RWPE1 (cell line): ENCODE measurements at places on chromosomes 7 and 10.

DNA sequence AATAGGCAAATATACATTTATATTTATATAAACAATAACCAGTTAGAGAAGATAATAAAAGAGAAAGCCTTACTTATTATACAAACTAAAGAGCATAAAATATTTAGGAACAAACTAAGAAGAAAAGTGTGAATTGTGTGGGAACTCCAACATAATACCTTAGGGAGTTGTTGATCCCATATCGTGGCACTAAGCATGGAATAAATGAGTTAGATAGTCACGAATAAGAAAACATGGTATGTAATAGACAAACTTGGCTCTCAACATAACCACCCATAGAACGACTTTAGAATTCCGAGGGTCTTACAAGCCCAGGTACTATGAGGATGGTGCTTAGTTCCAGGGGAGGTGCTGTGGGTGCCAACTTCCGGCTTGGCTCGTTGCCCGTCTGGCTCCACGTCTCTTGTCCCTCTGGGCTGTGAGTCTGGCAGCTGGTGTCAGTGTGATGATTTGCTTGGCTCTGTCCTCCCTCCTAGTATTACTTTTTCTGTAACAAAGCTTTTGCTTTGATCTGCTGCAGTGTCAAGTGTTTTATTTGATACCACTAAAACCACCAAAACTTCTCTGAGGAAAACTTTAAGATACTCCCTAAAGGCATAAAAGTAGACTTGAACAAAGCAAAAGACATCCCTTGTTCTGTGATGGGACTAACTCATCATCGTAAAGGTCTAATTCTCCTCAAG is 9.5 kb upstream of the RBM20 start:
- no peak for DNase-seq

GRCh38 chr7:30842542-30843451 is 68.9 kb upstream of the AQP1 start:
- no peak for DNase-seq

DNA sequence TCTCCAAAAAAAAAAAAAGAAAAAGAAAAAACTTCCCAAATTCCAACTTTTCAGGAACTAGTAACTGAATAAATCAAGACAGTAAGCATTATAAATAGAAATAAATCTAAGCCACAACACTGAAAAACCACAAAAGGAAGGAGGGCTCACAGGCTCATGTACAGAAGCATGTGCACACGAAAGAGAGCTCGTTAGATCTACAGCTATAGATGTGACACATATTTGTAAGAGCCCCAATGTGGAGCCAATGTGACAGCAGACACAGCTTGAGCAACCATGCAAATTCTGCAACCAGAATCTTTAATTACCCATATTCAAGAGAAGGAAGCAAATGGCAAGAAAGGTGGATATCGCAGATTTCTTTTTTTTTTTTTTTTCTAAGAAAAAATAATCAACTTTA is 94.7 kb downstream of the SORBS1 start:
- DNase-seq = no peak

GRCh38 chr10:128281343-128281742 is 155.1 kb upstream of the MKI67 start:
- no peak for DNase-seq

- DNase-seq = no peak
Observed at GRCh38 chr10:123855008-123855684, 36.5 kb downstream of the CPXM2 start.

DNA sequence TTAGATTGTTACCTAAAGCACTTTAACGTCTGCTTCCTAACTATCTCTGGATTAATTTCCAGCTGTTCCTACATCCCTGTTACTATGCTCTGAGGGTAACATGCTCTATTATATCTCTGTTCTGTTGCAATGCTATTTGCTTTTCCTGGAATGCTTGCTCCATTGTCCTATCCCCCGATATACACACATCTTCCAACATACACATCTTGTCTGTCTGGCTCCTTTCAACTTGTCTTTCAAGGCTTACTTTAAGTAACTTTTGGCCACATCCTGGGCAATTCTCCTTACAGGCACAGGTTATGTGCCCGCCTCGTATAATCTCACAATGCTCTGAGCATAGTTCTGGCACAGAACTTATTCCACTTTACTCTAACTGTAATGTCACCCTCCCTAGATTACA is 96.2 kb downstream of the CDK6 start:
- no peak for DNase-seq

- no peak for DNase-seq
Observed at GRCh38 chr10:27535317-27535716, 31.2 kb downstream of the RAB18 start.

GRCh38 chr7:13992596-13992964 is 3.1 kb upstream of the ETV1 start:
- no peak for DNase-seq

DNA sequence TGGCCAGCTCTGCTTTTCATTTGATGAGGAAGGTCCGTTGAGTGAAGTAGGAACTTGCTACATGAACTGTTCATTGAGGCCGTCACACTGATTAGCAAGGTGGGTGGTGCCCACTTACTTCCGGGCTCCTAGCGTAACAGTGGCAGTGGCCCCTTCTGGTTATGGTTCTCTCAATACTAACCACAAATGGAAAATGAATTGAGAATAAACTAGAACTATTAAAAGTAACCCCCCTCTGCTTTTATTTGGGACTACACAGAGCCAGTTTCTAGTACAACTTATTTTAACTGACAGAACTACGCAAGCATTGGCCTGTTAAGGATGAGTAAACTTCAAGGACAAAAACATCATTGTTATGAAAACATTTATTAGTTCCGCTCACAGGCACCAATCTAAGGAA is 519.1 kb downstream of the INHBA start:
- DNase-seq = no peak

DNA sequence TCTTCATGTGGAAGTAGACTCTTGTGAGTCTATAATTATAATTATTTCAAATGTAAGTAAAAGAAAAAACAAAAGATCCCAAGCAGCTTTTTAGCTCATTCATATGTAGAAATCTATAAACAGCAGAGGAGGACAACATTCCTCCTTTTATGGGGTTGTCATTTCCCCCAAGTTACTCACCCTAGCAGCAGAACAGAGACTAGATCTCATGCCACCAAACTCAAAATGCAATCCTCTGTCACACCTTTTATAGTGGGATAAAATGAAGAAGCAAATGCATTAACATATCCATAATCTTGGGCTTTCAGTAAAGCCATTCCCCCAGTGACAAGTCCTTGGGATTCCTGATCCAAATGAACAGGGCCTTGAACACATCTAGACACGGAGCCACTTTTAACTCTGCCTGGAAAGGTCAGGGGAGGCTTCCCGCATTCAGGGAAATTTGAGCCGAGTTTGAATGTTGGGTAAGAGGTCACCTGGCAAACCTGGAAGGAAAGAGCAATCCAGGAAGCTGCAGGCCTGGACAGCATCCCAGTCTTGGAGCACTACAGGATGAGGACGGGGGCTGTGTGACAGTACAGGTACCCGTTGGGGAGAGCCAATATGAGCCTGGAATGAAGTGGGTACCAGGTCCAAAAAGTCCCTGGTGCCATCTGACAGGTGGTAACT is 76.4 kb downstream of the DOCK4 start:
- peak; percentile 32 for DNase-seq

DNA sequence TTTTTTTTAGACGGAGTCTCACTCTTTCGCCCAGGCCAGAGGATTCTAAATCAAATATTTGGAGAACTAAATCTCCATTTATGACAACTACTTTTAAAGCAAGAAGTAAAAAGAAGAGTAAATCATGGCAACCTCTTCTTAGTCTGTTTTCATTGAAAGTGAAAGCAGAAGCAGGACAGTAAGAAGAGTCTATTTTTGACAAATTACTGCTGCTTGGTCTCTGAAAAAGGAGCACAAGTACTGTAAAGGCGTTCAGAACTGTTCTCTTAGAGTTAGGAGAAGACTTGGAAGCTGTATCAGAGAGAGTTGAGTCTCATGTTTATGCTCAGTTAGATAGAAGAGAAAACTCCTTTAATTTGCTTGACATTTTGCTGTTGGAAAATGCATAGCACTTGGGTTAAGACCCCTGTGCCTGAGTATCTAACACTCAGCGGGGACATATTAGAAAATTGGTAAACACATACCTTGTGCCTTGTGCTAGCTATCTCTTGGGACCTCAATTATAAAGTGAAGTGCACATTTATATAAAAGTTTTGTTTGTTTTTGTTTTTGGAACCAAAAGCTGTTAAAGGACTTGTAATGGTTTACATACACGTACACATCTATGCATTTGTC is 433.0 kb downstream of the ANKRD7 start:
- DNase-seq = no peak
